Endothelial cell of umbilical vein (primary cell): ENCODE measurements at places on chromosomes 3 and 15.

GRCh38 chr15:78282324-78282723, 17.1 kb downstream of the SKIC8 start:
- H3K36me3 ChIP-seq: peaks cover 5% of the 10 kb centered on the region
- no peaks in the 10 kb centered on the region for H3K27me3 ChIP-seq
- no peak overlapping the region for H3K4me3 ChIP-seq
- no peak for DNase-seq
- H3K27ac ChIP-seq: no peak overlapping the region
- no peaks in the 10 kb centered on the region for H3K4me1 ChIP-seq

DNA sequence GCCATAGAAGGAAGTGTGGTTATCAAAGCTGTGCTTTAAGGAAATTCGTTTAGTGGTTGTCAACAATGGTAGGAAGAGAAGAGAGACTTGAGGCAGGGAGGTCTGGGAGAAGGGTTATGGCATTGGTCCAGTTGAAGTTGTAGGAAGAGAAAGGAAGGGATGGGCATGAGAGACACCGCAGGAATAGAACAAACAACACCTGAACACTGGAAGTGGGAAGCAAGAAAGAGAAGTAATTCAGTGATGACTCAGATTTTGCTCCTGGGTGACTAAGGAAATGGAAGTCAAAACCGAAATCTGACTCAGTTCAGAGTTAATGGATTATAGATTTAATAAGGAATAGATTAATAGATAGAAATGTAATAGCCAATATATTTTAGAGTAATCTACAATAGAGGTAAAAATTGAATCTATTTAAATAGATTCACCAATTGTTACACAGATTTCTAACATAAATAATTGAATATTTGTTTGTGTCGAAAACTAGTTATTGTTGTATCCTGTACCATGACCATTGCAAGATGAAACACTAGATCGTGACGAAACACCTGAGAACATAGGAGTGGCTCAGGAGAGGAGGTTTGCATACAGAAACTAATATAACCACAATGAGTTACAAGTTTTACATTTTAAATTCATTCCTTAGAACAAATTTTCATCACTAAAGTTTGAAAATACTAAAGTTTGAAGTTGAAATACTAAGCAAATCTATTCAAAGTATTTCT, 36.0 kb downstream of the THBS1 start:
- no peak overlapping the region for H3K4me3 ChIP-seq
- DNase-seq: peak; percentile 60
- H3K4me1 ChIP-seq: peaks cover 14% of the 10 kb centered on the region
- H3K27me3 ChIP-seq: no peaks in the 10 kb centered on the region
- H3K36me3 ChIP-seq: no peaks in the 10 kb centered on the region
- H3K27ac ChIP-seq: no peak overlapping the region

DNA sequence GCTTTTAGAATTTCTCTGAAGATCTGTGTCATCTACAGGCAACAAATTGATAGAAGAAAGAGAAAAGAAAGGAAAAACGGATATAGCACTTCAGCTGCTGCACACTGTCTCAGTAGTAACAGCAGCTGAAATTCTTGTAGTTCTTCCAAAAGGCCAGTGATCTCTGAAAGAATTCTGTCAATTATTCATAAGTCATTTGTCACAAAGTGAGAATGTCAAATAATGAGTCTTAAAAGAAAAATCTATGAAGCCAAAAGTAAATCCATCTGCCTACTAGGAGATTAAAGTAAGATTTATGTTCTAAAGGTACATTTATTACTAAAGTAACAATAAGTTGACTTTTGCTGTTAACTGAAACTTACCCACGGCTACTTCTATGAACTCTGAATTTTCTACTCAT, 24.6 kb downstream of the IFT80 start:
- H3K4me3 ChIP-seq: no peak overlapping the region
- no peak overlapping the region for H3K27ac ChIP-seq
- no peaks in the 10 kb centered on the region for H3K36me3 ChIP-seq
- no peaks in the 10 kb centered on the region for H3K4me1 ChIP-seq
- no peak for DNase-seq

DNA sequence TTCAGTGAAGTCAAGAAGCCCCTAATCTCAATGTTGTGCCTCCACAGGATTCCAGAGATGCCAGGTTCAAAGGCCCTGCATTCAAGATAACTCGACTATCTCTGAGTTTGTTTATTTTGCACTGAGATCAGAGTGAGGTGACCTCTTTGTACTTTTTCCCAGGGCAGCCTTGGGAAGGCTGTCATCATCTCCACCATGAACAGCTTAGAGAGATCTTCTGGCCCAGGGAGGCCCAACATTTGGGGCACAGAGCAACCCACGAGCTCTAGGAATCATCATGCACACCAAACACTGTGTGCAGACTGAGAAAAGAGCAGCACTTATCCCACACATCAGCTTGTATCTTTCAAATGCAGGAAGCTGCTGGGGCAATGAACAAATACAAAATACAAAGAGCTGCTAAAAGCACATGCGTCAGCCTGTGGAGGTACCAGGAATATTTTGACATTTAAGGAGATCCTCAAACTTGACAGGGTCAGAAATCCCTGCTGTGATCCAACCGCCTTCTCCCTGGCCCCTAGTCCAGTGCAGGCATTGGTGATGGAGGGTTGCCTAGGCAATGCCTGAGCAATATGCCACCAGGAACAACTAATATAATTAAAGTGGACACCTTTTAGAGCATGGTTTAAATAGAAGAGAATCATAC, 33.6 kb downstream of the TRIM42 start:
- no peaks in the 10 kb centered on the region for H3K36me3 ChIP-seq
- no peaks in the 10 kb centered on the region for H3K4me1 ChIP-seq
- no peak overlapping the region for H3K4me3 ChIP-seq
- no peaks in the 10 kb centered on the region for H3K27me3 ChIP-seq
